Endodermal cell (in vitro differentiated cells): ENCODE measurements at places on chromosomes 12 and 14.

DNA sequence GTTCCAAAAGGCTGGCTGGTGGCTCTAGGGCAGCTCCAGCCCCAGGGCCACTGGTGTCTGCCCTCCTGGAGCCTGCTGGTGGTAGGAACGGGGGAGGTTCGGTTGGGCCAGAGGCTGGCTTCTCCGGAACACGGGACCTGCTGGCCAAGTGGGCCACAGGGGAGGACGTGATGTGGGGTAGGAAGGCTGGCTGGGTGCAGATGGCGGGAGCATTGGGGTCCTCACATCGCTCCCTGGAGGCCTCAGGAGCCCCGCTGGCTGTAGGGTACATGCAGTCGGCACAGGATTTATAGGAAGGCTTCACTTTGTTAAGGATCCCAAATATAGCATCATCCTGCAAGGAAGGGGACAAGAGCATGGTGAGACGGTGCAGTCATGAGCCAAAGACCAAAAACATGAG, 57.6 kb upstream of the CORO1C start:
- DNase-seq: no peak

DNA sequence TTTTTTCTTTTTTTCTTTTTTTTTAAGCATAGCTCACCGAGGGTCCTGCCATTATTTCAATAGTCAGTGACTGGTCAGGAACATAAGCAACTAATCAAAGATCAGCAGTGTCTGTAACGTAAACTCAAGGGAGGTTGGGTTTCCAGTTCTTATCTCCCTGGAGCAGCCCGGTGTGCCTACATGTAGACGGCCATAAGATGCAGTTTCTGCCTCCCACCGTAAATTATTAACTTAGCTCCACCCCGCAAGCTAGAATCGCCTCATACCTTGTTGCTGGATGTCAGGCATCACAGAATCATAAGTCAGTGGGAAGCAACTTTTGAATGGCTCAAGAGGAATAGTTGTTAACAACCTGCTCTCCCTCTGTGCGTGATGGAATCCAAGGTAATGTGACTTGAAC, at the start of gene MYO1H:
TSS of gene MYO1H (plus strand) at position 312 of the 400 bp plus-strand sequence. CDS start at position 373, 61 bp downstream.
- DNase-seq: no peak

GRCh38 chr12:69095765-69096477, 143.4 kb upstream of the CPSF6 start:
- no peak for DNase-seq

GRCh38 chr14:56860441-56860840, 50.2 kb upstream of the OTX2 start:
- no peak for DNase-seq

GRCh38 chr14:63344336-63344735, 25.6 kb upstream of the GPHB5 start:
- no peak for DNase-seq

- no peak for DNase-seq
These were observed 92.3 kb upstream of the SLCO1C1 start for GRCh38 chr12:20602641-20603391.

GRCh38 chr12:32788405-32788804, 32.7 kb upstream of the YARS2 start:
- DNase-seq: no peak

- no peak for DNase-seq
These were observed 70.6 kb downstream of the KIF21A start for GRCh38 chr12:39372204-39372925.

GRCh38 chr14:29927376-29928116, at the start of gene PRKD1:
Gene PRKD1, minus strand, starts transcription at chr14:29927847.
- peak; percentile 84 for DNase-seq

DNA sequence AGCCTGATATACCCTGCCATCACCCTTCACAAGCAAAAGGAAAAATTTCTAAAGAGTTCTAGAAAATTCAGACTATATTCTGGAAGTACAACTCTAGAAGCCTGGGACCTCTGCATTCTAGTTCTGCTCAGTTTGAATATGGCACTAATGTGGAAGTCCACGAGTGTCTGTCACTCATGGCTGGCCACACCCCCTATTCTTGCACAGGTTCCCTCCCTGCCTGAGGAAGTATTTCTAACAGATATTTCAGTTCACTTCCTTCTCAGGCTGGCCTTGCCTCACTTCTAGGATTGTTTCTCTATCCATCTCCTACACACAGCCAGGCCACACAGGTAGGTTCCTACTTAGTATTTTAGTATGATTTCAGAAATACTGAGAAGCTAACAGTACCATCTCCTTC, 67.4 kb downstream of the PHLDA1 start:
- DNase-seq: no peak

GRCh38 chr12:28059220-28059619, 86.7 kb upstream of the PTHLH start:
- no peak for DNase-seq

DNA sequence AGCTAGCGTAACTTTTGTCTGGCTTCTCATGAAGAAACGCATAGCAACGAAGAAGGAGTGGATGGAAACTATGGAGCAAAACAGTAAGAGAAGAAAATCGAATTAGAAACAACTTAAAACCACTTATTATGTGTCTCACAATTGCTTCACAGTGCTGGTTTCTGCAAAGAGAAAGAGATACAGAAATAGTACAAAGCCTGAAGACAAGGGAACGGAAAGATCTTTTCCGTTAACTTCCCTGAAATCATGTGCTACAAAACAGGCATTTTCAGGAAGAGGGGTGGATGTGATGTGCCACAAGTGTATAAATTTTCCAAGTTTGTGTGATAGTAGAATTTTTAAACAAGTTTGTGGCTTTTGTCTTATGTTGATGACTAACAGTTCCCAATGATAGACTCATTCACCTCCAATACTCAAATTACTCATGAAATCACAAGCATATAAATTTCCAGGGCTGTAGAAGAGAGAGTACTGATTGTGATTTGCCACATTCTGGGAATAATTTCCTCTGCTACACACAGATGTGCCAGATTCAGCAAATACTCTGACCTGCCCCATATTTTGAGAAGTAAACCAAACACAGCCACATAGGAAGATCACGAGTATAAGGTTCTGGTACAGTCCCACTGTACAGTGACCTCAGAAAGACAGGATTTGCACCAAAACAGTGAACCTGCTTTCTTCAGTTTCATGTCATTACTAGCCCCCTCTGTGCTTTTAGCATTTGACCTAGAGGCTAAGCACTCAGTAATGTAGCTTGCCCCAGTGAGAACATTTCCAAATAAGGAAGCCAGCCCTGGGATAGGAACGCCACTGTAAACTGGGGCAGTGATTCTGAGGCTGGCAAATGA, 41.4 kb upstream of the PPFIA2 start:
- peak; percentile 63 for DNase-seq

DNA sequence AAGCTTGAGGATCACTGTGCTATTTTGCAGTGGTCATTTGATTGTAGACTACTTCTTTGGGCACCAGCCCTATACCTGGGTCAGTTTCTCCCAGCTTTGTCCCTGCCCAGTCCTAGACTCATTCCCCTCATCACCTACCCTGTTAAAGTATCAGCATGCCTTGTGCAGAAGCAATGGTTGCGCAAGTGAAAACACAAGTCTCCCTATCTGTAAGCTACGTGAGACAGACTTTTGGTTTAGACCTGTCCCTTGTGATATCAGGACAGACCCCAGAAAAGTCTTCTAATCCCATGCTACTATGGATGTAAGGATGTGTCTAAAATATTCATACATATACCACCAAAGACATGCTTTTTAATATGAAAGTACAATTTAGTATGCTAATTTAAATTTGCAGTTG, 88.8 kb upstream of the ATP2B1 start:
- no peak for DNase-seq

DNA sequence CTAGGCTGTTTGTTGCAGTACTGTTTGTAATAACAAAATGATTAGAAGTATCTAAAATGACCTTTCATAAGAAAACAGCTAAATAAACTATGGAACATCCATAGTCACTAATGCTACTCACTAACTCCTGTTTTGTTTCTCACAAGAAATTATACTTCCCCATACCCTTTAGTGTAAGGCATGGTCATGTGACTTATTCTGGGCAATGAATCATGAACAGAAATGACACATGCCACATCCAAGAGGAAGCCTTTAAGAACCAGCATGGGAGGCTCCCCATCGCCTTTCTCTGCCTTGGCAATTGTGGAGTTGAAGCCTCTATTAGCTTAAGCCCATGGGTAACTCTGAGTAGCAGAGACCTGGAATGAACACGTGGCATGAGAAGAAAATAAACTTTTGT, 49.3 kb downstream of the KSR2 start:
- DNase-seq: no peak

DNA sequence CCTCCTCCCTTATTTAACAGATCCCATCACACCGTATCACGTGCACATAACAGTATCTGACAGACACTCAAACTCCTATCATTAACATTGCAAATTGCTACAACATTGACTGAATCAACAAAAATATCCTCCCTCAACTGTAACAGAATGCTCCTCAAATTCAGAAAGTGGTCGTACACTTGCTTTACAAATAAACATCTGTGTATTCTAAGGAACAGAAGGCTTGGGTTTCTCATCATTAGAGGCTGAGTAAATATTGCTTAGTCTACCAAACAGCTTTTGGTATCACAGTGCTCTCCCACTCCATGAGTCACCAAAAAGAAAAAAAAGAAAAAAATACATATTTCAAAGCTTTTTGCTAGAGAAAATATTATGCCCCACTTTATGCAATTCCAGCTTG, 23.9 kb downstream of the FERMT2 start:
- no peak for DNase-seq

GRCh38 chr14:72123755-72124154, 191.5 kb downstream of the RGS6 start:
- DNase-seq: no peak

DNA sequence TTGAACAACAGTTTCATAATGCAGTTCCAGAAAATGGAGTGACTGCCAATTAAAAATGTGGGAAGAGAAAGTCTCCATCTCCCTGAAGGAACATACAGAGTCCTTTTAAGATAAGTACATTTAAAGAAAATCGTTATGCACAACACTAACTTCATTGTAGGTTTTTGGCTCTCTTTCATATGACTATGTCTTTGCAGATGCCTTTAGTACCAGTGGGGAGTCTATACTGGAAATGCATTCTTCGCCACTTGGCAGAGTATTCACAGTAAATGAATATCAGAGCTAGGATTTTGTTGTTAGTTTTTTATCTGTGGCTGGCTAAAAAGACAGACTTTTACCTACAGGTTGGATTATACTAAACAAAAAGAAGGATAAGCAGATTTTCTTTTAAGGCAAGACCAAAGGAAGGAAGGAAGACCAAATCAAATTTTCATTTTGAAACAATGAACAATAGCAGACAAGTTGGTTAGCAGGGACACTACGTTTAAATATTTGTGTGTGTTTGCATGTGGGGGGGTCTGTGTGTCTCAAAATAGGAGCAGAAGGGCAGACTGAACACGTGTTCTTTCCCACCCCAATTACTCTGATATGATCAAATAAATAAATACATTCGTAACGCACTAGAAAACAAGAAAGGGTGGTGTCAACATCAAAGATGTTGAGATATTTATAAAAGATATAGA, 124.5 kb downstream of the BTG1 start:
- DNase-seq: no peak

DNA sequence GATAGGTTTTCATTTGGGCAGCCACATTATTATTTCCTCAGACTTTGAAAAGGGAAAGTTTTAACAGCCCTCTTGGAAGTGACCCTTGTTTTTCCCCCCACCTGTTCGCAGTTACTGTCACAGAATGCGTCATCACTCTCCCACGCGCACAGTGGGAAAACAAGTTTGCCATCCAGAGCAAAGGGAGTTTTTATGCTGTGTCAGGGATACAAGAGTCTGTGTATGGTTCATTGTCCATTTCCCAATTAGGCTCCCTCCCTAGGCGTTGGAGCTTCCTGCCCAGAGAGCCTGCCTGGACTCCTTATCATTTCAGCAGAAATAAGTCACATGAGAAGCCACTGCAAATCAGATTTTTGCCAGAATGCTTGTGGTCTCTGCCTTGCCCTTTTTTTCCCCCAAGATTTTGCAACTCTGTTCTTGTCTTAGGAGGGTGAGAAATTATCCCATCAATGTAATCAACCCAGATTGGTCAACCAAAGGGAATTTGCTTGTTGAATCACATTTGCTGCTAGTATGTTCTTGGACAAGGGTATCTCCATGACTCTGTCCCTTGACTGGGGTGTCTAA, 104.1 kb downstream of the IGF1 start:
- no peak for DNase-seq

DNA sequence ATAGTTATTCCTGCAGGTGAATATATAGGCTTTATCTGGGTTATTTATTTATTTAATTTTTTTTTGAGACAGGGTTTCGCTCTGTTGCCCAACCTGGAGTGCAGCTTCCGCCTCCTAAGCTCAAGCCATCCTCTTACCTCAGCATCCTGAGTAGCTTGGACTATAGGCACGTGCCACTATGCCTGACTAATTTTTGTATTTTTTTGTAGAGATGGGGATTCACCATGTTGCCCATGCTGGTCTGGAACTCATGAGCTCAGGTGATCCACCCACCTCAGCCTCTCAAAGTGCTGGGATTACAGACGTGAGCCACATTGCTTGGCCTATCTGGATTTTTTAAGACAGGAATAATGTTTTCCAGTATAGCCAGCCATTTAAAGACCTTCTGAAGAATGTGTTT, 2.0 kb downstream of the RAN start:
- no peak for DNase-seq

- DNase-seq: no peak
These were observed 56.0 kb upstream of the ACSS3 start for GRCh38 chr12:81021834-81022233.

GRCh38 chr14:95311752-95312151, 8.0 kb downstream of the CLMN start:
- no peak for DNase-seq

DNA sequence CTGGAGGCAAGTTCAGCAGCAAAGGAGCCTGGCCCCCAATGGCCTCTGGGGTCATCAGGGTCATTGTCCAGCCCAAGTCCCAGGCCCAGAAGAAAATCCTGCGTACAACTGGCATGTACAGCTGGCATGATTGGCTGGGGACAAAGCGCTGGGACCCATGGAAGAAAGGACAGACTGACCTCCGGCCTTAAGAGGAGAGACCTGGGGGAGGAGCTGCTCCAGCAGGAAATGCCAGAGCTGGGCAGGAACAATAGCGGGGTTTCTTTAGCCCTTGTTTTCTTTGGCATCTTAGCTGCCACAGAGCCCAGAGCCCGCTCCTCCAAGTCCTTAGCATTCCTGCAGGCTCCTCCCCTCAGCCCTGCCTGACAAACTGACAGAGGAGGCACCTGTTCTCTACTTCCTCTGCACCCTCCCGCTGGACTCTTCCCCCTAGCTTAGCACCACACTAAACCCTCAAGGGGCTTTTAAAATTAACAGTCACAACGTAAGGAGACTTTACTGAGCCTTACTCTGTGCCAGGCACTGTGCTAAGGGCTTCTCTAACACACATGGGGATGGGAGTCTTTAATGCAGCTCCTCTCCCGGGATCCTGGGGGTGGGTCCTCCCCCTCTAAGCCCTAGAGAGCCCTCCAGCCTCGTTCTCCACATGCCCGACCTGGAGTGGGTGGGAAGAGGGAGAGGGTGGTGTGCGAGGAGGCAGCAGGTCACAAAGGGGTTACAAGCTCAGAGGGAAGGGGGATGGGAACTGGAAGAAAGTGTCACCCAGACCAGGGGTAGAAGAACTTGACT, 1.8 kb upstream of the AQP5 start:
- DNase-seq: peak; percentile 86

- DNase-seq: no peak
These were observed 186.6 kb downstream of the CALM1 start for GRCh38 chr14:90583427-90583826.
